ENCODE measurements at places on chromosomes 4 and X.

- no peak for DNase-seq
Measured at GRCh38 chr4:3532751-3533422, 665 bp upstream of the LRPAP1 start.

GRCh38 chr4:140630246-140630645 is 61.5 kb upstream of the UCP1 start:
- no peak for DNase-seq

- DNase-seq = peak; percentile 26
Measured at GRCh38 chrX:15299941-15300851, 15.2 kb downstream of the ASB11 start.

GRCh38 chr4:87078987-87079486 is 141.4 kb downstream of the KLHL8 start:
- DNase-seq = no peak

DNA sequence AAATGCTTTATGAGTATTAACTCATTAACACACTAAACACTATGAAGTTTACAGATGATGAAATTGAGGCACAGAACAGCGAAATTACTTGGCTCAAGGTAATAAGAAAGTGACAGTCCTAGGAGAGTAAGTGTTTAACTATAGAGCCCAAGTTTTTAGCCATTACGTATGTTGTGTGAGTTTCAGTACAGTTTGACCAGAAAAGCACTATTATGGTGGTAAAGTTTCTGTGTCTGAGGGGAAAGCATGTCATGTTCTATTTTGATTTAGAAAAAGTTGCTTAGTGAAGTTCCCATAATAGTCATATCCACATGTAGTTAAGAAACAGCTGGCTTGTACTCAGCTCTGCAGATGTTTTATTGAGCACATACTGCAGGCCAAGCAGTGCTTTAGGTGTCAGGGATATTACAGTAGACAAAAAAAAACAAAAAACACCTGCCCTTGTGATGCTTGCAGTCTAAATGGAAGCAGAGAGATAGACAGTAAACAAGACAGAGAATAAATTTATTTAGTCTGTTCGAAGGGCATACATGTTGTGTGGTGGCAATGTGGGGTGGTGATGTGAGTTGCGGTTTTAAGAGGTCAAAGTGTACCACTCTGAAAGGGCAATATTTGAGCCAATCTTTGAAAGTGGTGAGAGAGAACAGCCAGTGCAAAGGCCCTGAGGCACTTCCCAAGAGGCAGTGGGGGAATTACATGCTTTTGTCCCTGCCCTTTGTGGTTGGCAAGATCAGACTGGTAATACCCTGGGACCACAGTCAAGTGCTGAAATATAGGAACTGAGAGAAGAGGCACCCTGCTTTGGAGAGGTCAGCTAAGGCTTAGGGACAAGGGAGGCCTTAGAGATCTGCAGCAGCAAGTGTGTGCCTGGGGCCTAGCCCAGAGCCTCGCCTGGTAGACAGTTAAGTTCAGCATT is 6.2 kb downstream of the TMEM131L start:
- no peak for DNase-seq

- peak; percentile 75 for DNase-seq
Measured at GRCh38 chr4:40228497-40229365, 31.9 kb downstream of the RHOH start.

GRCh38 chr4:168615294-168616065 is 118.6 kb downstream of the PALLD start:
- no peak for DNase-seq

DNA sequence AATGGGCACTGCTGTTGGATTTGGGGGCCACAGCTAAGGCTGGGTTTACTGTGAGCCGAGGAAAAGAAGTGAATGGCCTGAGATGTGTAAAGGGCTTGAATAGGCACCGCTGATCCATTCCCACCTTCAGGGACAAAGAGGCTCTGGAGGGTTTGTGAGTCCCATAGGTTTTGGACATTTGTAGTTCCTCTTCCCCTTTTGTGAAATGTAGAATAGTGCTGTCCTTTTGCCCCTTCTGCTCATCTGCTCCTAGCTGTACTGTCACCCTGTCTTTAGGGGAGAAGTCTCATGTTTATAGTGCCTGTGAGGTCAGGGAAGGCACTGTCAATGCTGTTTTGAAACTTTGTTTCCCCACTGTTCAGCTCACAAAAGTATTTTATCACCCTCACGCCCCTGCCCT is 26.4 kb upstream of the CLCN4 start:
- DNase-seq = no peak

DNA sequence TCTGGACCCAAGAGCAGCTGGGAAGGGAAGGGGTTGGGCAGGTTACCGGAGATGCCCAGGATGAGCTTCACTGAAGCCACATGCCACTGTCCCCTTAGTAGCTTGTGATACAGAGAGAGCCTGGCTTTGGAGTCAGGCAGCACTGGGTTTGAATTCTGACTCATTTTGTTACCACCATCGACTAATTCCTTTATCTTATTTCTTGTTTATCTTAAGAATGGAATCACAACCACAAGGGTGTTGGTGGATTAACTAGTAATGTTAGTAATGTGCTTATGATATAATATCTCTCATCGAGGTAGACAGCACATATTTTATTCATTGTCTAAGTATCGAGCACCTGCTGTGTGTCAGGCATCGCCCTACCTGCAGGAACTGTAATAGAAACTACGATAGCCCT is 17.7 kb upstream of the STX18 start:
- peak; percentile 38 for DNase-seq

DNA sequence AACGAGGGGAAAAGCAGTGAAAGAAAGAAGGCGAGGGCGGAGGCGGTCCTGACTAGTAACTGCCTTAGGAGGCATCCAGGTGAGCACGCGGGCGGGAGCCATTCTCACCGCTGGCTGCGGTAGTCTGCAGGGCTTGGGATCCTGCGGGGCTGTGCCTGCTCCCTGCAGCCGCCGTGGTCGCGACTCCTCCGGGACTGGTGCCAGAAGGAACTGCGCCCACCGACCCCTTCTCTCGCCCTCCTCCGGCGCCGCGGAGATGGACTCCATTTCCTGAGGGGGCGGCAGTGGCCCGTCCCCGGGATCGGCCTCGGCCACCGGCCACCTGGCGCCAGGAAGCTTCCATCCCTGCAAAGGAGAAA is 543 bp downstream of the NFXL1 start:
- DNase-seq = peak; percentile 37

GRCh38 chr4:158428242-158428641 is 93.4 kb upstream of the RXFP1 start:
- no peak for DNase-seq

DNA sequence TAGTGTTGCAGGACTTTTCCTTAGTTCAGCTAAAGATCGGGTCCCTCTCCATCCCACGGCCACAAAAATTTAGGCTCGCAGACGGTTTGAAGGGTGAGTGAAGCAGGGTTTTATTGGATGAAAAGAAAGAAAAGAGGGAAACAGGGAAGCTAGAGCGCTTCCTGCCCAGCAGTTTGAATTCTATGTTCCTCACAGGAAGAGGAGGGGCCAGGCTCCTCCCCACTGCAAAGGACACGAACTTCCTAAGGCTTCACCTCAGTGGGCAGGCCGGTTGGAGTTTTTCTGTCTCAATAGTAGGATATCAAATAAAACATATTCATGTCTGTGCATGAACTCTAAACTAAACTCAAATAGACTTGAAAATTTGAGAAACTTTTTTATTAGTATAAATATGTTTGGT is 27.4 kb downstream of the DAPP1 start:
- no peak for DNase-seq

GRCh38 chr4:86264241-86264640 is 95.6 kb downstream of the MAPK10 start:
- DNase-seq = no peak

DNA sequence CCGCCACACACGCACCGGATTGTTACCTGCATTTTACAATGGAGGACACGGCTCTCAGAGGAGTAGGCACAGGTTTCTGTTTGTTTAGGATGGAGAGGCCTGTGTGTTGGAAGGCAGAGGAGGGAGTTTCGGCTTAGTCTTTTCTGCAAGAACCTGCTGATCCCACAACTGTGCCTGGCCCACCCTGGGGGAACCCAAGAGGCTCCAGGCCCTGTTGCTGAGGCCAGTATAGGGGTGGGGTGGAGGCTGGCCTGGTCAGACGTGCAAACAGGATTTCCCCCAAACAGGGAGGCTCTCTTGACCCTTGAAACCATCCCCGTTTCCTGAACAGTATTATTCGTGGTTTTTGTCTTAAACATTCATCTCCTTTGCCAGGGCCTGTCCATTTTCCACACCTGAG is 772 bp upstream of the SLC49A3 start:
- DNase-seq = no peak

- no peak for DNase-seq
Measured at GRCh38 chr4:62474802-62475201, 1274.7 kb downstream of the ADGRL3 start.

DNA sequence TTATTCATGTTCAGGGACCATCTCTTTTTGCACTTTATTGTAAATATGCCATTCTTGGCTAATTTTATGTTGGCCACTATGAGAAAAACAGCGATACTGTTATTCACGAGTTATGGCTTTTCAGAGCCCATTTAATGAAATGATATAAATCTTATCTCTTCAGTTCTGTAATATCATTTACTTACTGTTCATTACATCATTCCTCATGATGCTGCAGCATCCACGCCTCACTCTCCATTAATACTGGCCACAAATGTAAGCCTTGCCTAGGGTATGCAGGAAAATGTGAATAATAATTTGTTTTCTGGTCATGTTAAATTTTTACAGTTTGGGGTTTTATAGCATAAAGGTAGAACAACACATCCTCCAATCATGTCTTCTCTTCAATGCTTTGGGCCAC is 639.6 kb downstream of the SMARCA1 start:
- DNase-seq = no peak

- no peak for DNase-seq
Measured at GRCh38 chr4:114597410-114598115, 1.0 kb upstream of the UGT8 start.

DNA sequence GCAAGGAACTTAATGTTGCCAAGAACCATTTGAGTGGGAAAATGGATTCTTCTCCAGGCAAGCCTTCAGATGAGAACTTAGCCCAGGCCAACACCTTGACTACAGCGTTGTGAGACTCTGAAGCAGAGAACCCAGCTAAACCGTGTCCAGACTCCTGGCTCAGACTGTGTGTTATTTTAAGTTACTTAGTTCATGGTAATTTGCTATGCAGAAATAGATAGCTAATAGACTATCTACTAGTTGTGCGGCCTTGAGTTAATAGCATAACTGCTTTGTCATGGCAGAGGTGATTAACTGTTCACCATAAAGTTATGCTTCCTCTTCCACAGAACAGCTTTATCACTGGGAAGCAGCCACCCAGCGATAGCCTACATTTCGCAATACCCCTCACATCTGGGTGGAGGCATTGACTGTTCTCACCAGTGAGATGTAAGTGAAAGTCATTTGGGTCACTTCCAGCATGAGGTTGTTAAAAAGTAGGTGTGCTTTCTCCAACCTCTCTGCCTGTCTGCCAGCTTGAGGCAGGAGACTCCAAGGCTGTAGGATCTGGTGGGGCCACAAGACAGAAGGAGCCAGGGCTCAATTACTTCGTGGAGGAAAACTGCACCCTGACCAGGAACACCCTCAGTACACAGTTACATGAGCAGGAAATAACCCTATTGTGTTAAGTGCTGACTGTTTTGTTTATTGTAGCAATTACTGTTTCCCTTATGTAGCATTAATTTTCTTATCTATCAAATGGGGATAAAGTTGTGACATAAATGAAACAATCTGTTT is 94.2 kb downstream of the GPAT3 start:
- DNase-seq = peak; percentile 12

DNA sequence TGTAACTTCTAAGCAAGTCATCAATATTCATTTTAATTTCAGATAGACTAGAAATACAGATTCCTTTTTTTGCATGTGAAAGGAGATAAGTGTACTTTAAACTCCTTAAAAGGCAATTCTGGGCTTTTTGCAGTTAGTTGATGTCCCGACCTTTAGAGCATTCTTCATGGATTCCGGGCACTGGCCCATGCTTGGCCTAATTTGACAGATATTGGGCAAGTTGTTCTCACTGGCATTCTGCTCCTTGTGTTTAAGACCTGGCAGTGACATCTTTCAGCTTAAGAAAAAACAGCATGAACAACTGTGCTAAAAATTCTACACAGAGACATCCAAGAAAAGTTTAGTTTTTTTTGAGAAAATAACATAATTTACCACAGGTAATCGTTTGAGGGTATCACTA is 1037.2 kb downstream of the PCDH18 start:
- DNase-seq = no peak

DNA sequence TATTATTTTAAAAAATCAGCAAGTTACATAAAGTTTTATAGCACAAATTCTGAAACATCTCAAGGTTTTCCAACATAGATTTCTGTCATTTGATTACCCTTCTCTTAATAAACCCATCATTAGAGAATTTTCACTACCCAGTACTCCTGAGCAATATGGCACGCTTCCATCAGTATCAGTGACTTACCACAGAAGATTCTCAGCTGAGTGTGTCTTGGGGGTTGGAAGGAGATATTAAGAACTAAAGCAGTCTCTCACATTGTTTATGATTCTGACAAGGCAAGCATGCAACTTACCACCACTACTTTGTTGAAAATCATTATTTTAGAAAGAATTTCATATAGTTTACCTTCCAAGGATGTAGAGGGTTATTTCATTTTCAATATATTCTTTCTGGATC is 67.7 kb downstream of the INPP4B start:
- DNase-seq = no peak

DNA sequence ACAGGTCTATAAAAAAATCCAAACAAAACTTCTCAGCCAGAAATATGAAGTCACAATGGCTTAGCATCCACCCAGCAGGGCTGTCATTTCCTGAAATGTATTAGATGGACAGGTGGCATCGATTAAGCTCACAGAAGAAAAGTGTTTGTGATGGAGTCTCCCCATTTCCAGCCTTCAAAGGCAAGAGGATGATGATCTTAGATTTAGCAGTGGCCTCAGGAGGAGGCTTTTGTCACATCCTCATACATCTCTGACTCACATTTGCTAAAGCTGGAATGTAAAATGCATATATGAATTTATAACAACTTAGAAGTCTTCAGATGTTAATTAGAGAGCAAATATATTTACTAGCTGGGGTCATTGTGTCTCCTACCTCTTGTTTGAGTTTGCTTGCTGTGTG is 441.9 kb downstream of the SPRY1 start:
- DNase-seq = no peak

DNA sequence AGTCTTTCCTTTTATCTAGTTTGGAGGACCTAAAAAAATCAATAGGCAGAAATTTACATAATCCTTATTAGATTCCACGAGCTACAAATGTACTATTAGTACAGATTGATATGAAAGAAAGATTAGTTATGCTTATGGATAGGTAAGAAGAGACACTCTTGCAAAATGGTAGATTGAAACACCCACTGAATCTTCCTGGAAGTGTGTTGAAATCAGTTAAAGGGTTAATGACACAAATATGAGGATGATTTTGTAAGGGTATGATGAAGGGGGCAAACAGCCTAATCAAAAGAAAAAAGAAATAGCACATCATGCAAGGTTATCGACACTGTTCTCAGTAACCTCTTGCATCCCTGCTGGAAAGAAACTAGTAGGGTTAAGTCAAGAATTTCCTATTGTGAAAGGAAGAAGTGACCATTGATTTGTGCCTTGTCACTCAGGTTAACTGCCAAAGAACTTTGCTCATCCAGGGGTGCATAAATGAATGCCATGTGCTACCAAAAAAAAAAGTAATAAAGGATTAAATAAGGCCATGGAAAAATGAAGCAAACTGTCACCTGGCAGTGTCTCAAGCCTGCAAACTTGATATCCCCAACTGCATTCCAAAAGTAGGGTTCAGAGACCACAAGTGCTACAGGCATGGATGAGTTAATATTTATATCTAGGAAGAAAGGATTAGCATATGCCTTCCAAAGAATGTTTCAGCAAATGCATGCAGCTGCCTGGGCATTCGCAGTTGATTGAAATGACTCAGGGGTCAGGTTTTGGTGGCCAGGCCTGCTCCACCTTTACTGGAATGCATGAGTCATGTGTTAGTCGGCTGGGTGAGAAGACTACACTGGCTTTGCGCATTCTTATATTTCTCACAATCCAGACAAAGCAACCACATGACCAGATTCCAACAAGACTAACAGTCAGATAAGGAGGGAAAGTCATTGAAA is 78.3 kb upstream of the ATXN3L start:
- DNase-seq = peak; percentile 56

Data from activated CD4-positive, alpha-beta T cell treated with anti-CD3 and anti-CD28 coated beads, Interleukin-2, Interleukin-6, amounts not matched to agents 100 ng/mL and 50 ng/mL, durations not matched to agents 16 hours and 8 hours (primary cell).